ENCODE measurements at places on chromosomes 7 and 10. TPM values are rescaled to one million over a fixed set of nuclear protein-coding genes. Genes with fewer than 3 reads are reported as not detected.

- DNase-seq = peak; percentile 97
Observed at GRCh38 chr10:14954001-14954770, at the start of gene DCLRE1C. Gene DCLRE1C (minus strand): TSS chr10:14954096. CDS start chr10:14954010, 86 bp downstream.

GRCh38 chr7:114789871-114790311, 132.0 kb upstream of the MDFIC start:
- no peak for DNase-seq

GRCh38 chr7:135791543-135792362, 43.1 kb upstream of the FAM180A start:
- no peak for DNase-seq

GRCh38 chr7:135165862-135166261, 4.6 kb downstream of the CYREN start:
- no peak for DNase-seq

DNA sequence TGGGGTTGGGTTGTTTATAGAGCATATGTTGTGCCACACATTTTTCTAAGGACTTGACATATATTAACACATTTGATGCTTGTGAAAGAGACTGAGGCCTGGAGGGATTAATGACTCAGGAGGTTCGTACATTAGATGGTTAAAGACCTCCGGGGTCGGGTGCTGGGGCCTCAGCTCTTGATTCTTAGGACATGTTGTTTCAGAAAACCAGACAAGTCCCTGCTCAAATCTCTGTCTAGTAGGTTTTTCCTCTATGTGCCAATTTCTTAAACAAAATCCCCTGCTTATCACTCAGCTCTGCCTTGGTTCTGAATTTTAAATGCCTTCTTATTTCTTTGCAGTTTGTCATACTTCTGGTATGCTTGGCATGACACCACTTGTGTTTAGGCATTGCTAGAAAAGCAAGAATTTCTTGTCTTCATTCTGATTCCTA, 5.8 kb downstream of the UPP1 start:
- DNase-seq = no peak

DNA sequence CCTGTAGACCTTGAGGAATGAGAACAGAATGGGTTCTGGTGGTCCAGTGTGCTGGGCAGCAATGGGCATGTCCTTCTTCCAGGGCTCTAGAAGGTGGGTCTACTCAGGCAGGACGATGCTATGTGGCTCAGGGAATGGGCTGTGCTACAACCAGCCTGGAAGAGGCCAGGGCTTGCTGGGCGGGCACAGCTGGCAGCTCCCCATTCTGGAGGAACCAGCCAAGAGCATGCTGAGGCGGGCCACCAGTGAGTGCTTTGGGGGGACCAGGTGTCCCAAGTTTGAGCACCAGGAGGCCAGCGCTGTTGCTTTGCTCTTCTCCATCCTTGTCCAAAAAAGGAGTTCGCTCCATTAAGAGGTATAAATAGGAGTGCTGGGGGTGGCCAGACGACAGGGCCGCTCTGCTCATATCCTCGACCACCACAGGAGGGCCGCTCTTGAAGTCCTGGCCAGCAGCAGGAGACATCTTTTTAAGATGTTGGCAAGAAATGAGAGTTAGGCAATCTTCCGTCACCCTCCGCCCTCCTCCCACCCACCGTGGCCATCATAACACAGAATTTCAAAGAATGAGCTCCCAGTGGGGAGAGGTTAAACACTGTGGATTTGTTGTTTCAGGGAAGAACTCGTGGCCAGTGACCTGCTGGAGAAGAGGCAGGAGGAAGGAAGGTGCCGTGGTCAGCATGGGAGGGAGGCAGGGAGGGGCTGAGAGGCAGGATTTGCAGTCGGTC, 141.3 kb downstream of the GRK5 start:
- DNase-seq = peak; percentile 79

DNA sequence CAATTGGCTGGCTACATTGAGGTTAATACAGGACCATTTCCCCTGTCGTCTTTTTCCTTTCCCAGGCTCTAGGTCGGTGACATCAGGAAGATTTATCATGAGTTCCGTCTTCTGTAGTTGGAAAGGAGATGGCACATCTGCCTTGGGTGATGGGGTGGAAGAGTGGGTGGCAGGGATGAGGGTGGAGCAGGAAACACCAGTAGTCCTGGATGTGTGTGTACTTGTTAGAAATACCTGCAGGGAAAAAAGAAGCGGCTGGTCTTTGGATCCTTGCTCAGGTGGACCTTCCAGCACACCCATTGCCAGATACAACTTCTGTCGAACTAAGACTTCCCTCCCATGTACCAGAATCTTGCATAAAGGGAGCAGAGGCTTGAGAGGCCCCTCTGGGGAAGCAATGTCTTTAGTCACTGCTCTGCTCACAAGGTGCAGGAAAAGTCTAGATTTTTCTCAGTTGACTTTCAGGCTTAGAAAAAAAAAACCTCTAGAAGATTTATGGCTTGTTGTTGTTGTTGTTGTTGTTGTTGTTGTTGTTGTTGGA, 516.8 kb upstream of the GALNT17 start:
- no peak for DNase-seq

- no peak for DNase-seq
Observed at GRCh38 chr10:27890971-27891370, 107.9 kb downstream of the ODAD2 start.

DNA sequence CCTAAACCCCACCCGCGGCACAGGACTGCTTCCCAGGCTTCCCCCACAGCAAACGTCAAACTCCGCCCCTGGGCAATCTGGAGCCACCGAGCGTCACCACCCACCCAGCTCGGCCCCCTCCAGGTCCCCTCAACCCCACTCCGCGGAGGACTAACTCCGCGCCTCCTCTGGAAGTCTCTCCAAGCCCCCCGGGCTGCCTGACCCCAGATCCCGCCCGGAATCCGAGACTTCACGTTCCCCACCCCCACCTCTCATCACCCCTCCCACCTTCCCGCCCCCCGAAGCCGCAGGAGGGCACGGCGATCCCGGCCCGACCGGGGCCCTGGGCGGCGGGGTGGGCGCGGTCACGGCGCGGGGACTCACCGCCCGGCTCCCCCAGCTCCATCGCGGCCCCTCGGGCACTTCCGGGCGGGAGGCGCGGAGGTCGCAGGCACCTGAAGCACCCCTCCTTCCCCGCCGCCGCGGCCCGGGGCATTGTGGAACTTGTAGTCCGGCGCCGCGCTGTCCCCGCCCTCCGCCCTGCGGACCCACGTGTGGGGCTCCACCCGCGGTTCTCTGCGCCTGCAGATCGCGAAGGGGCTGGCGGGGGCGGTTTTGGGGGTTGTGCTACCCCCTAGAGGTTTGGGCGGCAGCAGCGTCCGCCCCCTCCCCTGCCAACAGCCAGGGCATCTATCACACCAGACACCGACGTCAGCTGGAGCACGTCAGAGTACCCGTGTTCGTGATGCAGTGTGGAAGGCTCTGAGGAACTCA, at the start of gene TMUB1:
Gene TMUB1, minus strand, starts transcription at position 423 of the 753 bp plus-strand sequence. CDS start 930 bp downstream, outside the sequence.
- DNase-seq = peak; percentile 94

- DNase-seq = peak; percentile 66
Observed at GRCh38 chr10:131070856-131071255, 240.7 kb downstream of the TCERG1L start.

DNA sequence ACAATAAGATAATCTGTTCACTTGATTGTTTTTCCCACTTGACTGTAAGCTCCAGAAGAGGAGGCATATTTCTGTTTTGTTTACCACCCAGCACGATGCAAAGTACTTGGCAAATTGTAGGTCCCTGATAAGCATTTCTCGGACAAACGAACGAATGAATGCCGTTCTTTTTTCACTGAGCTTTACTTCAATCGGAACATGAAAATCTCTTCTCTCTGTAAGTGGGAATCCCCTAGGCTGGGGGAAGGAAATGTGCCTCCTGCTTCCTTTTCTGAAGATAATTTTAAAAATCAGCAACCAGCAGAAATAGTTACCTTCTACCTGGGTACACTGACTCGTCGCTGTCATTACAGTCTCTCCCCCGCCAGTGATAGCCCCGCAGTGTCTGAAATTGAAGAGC, 102.9 kb downstream of the AOAH start:
- no peak for DNase-seq

DNA sequence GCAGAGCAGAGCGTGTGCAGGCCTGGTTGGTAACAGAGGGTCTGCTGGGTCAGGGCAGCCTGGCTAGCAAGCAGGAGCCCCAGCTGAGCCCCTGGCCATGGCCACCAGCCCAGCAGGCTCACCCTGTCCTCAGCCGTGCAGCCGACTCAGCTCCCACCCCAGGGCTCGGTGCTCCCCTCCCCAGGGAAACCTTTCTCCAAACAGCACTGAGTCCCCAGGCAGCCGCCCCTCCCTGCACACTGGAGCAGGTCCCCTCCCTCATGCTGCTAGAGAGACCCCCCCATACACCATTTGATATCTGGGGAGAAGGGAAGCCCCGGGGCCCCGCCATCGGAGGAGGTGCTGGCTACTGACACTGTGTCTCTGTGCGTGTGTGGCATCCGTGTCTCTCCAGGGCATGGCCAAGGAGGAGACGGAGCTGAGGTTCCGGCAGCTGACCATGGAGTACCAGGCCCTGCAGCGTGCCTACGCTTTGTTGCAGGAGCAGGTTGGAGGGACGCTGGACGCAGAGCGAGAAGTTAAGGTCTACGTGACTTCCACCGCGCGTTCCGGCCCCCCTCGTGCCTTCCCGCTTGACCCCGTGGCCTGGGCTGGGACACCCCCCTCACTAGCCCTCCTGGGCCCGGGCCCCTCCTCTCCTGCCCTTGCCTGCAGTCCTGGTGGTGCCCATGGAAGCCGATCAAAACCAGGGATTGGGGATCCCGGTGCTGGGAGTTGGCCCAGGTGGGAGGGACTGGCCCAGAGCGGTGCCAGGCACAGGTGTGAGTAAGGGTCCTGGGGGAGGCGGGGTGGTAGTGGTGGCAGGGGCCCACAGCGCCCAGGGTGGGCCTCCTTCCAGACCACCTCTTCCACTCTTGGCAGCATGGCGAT, 45.0 kb upstream of the DPYSL4 start:
- peak; percentile 81 for DNase-seq

- no peak for DNase-seq
Observed at GRCh38 chr10:48649349-48649944, 35.2 kb upstream of the WDFY4 start.

DNA sequence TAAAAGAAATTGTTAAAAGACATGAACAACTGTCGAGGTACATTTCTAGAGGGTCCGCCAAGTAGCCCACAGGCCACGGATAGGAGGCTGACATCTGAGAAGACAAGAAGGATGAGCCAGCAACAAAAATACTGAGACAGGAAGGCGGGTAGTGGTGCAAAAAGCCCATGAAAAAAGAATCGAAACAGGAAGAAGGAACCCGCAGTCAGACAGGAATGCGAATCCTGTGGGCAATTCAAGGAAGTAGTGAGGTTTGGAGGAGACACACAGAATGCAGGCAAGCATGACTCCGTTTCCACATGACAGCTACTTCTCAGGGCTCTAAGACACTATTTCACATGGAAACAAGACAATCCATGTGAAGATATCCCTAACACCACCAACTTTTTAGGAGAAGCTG, 125.2 kb downstream of the DOCK4 start:
- DNase-seq = no peak

SPDYE6 gene
- total RNA-seq = not detected

COBL gene
- total RNA-seq = 0.46 TPM

TSPAN12 gene
- total RNA-seq = 9.8 TPM

CYP2C19 gene
- not detected for total RNA-seq

CELF2 gene
- 70.6 TPM for total RNA-seq

RBM20 gene
- total RNA-seq = 3.0 TPM

GBX1 gene
- not detected for total RNA-seq

ANXA7 gene
- 114 TPM for total RNA-seq
